SHP77 treated with DMSO at 0.1 percent for 48 hours (cell line): ENCODE measurements at places on chromosomes 5 and 9.

GRCh38 chr9:70672161-70672649 is 257.7 kb upstream of the KLF9 start:
- no peak for DNase-seq

DNA sequence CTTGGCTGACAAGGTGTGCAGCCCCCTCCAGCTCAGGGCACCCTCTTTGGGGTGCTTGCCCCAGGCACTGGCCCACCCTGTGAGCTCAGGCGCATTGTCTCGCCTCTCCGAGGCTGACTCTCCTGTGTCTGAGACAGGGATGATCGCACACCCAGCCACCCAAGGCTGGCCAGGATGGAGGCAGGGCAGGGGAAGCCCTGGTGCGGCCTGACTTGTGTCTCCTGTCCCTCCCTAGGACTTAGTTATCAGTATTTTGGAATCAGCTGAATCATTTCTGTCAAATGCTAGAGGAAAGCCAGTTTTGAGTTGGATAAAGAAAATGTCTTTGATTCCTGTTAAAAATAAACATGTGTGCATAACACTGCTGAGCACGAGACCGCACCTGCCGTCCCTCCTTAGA is 2.5 kb upstream of the DBH start:
- no peak for DNase-seq

- no peak for DNase-seq
Observed at GRCh38 chr9:5684101-5684500, 55.2 kb downstream of the RIC1 start.

DNA sequence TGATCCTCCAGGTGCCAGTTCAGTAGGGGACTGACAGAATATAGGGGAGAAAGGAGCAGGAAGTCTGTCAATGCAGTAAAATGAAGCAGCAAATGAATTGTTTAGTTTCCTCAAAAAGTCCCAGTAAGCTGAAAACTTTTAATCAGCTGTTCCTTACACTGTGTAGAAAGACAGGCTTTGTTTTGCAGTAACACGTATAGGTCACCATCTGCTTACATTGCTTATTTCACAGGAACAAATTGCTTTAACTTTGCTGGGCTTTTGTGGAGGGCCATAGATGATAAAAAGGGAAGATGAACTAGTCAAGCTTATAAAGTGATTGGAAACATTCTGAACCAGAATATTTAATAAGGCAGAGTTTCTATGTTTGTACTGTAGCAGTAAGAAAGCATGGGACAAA is 331.3 kb upstream of the RFX3 start:
- no peak for DNase-seq

DNA sequence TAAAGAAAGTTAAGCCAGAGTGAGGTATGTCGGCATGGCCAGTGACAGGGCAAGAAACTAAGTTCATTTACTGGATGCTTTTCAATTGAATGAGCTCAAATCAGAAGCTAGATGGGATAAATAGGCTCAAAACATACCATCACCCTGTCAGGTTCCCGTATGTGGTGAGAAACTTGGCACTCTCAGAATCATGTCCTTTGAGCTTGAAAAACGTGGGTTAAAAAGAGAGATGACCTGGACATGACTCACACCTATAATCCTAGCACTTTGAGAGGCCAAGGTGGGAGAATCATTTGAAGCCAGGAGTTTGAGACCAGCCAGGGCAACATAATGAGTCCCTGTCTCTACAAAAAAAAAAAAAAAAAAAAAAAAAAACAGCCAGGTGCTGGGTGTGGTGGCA is 121.7 kb upstream of the RGMB start:
- DNase-seq = no peak

- no peak for DNase-seq
Observed at GRCh38 chr5:109378095-109378494, 31.7 kb downstream of the PJA2 start.

DNA sequence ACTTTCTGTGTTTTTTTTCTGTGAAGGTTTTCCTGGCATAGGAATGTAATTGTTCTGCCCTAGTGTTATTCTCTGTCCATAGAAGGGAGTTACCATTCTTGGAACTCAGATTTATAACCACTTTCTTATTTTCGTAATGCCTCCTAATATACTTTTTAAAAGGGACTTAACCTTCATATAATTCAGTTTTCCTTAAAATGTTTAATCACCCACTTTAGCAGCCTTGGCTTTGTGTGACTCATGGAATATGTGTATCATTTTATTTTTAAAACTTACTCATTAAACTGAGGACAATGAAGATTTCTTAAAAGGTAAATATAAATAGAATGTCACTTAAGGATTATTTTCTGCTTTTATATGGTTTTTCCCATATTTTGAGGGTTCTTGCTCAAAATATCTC is 50.0 kb downstream of the RAI14 start:
- no peak for DNase-seq
